ENCODE measurements at places on chromosomes 7 and 10.

- no peak for DNase-seq
Measured at GRCh38 chr7:44634187-44634838, 27.9 kb downstream of the OGDH start.

DNA sequence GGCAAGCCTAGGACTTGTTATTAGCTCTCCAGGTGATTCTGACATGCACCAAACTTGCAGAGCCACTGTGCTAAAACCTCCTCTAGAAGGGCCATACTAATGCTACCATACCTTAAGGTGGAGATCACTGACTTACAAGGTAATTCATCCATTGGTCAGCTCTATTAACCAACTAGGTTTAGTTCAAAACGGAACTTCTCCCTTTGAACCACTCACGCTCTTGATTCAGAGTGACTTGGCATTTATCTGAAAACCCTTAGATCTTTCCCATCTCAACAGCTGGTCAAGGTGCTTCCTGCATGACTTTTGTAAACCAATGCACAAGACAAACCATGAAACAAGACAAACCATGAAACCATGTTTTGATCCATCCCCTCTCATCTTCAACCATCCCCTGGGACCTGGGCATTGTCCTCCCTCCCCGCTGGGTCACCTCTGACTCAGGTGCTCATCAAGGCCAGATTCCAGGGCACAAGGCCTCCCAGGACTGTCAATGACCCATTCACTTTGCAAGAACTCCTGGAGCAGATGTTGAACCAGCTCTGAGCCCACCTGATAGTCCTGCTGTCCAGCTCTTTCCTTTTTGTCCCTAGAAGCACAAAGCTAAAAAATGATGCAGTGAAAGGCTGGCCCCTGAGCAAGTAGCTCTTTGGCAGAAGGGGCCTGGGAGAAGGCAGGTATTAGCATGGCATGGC is 18.8 kb downstream of the IMPDH1 start:
- DNase-seq, result no peak

DNA sequence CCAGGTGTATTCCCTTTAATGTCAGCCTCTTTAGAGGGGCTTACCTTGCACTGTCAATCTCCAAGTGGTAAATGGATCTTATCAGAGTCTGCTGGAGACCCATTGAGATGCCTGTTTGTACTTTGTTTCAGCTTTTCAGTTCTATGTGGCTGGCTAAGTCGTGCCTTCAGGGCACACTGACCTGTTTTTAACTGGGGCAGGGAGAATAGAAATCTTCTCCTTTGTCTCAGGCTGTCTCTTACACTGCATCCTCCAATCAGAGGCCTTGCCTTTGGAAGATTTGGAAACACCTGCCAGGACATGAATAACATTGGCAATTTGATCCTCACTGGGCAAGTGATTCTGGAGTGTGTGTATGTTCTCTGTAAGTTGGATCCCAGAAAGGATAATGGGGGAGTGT is 65.0 kb downstream of the POU6F2 start:
- no peak for DNase-seq

DNA sequence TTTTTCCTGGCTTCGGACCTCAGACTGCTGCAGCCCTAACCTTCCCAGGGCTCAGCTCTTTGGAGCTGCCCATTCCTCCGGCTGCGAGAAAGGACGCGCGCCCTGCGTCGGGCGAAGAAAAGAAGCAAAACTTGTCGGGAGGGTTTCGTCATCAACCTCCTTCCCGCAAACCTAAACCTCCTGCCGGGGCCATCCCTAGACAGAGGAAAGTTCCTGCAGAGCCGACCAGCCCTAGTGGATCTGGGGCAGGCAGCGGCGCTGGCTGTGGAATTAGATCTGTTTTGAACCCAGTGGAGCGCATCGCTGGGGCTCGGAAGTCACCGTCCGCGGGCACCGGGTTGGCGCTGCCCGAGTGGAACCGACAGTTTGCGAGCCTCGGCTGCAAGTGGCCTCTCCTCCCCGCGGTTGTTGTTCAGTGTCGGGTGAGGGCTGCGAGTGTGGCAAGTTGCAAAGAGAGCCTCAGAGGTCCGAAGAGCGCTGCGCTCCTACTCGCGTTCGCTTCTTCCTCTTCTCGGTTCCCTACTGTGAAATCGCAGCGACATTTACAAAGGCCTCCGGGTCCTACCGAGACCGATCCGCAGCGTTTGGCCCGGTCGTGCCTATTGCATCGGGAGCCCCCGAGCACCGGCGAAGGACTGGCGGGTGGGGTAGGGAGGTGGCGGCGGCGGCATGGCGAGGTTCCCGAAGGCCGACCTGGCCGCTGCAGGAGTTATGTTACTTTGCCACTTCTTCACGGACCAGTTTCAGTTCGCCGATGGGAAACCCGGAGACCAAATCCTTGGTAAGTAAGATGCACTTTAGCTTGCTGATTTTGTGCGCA is at the start of gene PLXDC2:
PLXDC2 (plus strand) TSS at position 22 of the 820 bp plus-strand sequence.
- no peak for DNase-seq

DNA sequence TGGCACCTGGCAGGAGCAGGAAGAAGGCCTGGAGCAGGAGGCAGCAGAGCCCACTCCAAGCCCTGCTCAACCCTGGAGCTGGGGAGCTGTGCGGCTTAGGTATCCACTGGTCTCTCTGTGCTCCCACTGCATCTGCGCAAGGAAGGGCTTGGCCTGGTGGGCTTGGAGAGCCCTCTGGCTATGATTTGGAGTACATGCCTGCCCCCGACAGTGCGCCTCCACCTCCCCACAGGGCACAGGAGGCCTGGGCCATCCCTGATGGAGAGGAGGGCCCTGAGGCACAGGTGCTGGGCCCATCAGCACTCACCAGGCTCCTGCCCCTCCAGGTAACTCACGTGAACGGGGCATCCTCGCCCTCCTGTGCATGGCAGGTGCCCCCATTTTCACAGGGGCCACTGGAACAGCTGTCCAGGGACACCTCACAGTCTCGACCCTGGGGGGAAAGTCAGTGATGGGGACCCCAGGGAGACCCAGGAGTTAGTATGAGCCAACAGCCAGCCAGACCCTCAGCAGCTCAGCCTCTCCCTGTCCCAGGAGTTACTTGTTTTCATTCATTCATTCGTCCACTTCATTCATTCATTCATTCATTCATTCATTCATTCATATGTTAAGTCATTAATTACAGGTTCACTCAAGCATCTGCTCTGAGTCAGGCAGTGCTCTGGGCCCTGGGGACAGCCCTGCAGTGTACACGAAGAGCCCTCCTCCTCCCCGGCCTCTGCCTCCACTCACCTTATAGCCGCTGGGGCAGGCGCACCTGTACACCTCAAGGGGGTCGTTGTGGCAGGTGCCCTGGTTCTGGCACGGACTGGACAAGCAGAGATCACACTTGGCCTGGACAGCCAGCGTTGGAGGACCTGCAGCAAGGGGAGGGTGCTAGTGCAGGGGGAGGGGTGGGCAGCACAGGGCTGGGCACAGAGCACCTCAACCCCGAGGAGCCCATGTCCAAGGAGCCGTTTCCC is 167.2 kb downstream of the SLIT1 start:
- no peak for DNase-seq

DNA sequence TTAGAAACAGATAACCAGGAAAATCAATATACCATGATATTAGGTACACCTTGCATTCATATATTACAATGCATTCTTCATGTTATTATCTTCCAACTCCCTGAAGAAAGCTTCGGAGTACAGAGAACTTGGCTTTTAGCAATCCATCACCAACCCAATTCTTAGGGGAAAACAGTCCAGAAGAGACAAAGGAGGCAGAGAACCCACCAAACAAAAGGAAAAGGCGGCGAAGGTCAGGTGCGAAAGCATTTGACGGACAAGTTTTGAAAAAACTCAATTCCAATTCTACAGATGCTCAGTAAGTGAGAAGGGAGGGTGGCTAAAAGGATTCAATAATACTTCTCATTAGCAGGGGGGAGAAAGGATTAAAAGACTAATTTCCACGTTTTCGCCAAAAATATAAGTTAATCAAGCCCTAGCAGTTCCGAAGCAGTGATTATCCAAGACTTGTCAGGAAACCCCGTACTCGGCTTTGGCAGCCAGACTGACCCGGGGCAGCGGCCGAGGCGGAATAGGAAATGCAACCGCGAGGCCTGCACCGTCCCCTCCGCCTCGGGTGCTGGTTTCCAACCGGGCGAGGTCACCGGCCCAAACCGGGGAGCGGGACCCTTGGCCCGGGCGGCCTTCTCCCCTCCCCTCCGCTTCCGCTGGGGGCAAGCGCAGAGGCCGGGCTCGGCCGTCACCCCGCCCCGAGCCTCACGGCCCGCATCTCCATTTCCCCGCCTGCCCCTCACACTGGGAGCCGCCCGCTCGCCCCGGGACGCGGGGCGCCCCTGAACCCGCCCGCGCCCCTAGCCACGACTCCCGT is 747 bp downstream of the GDI2 start:
- peak; percentile 38 for DNase-seq

GRCh38 chr7:47080816-47081215 is 501.1 kb downstream of the TNS3 start:
- DNase-seq, result no peak

- DNase-seq, result no peak
Measured at GRCh38 chr10:104323760-104324201, 14.5 kb downstream of the ITPRIP start.

- no peak for DNase-seq
Measured at GRCh38 chr10:120543291-120543690, 86.3 kb downstream of the PLPP4 start.

- DNase-seq, result no peak
Measured at GRCh38 chr10:4561296-4561695, 264.7 kb upstream of the AKR1E2 start.

- DNase-seq, result no peak
Measured at GRCh38 chr7:85805656-85806055, 618.8 kb upstream of the SEMA3D start.

DNA sequence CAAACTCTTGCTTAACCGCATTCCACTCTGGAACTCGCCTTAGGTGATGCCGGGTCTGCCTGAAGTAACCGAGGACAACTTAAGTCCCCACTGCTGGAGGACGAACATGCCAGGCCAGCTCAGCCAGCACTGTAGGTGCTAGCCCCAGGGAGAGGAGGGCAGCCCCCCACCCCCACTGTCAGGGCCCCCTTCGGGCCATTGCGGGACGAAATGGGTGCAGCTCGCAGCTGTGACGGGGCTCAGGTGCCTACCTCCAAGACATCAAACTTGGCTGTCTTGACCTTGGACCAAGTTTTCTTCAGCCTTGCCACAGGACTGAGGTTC is 60.4 kb downstream of the CSGALNACT2 start:
- no peak for DNase-seq

DNA sequence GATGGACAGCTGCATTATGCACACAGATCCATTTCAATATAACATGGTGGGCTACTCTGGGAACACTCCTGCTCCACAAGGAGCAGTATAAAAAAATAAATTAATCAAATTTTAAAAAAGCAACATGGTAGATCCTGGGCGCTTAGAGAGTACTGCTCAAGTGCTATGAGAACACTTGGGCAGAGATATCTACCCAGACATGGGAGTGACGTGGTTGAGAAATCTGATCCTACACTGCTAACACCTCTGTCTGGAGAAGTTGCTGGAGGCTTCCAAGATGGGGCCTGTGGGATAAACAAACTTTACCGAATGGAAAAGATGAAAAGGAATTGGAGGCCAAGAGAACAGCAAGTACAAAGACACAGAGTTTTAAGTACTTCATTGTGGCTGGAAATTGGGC is 9.0 kb downstream of the NSMCE4A start:
- no peak for DNase-seq

GRCh38 chr10:123148414-123149161 is 652 bp downstream of the HMX2 start:
- no peak for DNase-seq

DNA sequence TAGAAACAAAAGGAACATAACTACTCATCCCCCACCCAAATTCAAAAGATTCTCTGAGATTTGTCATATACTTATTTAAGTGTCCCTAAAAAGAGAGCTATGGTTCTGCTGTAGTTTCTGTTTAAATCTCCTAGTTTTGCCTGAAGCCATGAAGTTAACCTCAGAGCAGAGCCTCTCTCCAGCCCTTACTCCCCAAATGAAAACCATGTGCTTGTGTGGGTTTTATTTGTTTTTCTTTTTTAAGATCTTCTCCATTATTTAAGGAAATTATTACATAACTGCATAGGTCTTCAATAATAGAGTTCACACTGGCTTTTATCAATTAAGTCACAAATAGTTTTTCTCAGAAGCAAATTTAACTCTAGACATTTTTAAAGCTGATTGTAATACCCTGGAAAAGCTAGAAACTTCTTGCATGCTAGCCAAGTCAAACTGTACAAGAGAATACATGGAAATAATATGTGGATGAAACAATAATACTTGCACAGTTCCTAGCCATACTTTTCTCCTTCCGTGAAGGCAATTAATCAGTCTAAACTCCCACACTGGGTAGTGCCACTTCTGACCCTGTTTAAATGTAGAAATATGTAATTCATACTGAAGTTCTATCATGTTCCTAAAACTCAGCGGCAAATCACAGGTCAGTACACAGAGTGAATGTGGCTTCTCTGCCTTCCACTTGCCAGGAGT is 579.7 kb downstream of the SUGCT start:
- no peak for DNase-seq

GRCh38 chr10:114279901-114280644 is 41.0 kb downstream of the VWA2 start:
- DNase-seq, result no peak

DNA sequence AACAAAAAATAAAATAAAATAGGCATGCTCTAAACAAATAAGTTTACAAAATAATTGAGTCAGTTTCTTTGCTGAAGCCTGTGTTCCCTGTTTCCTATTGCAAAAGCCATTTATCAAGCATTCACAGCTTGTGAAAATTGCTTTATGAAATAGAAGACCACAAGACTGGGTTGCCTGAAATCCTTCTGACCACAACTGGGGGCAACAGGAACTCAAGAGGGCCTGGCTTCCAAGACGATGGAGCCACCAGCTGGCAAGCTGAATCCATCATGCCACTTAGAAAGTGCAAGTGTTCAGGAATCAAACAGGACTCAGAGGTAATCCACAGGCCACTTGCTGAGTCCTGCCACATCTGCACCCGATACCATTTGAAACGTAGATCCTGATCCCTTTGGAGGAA is 752 bp upstream of the ABCA13 start:
- DNase-seq, result no peak

GRCh38 chr7:155845226-155845625 is 33.0 kb upstream of the SHH start:
- no peak for DNase-seq

GRCh38 chr7:4154882-4155535 is 527.1 kb upstream of the FOXK1 start:
- DNase-seq, result no peak

DNA sequence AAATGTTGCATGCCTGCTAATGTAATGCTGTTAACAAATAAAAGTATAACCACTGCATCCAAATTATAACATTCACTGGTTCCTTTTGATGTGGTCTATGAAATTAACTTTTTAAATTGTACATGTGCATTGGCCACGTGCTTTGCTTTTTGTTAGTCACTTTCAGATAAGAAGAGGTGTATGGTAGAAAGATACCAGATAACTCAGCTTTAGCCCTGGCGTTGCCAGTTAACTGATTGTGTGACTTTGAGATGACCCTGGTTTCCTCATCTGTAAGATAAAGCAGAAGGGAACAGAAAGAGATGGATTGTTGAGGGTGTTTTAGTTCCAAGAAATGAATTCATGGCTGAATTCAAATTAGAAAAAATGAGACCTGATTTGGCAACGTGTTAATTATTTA is 1.9 kb upstream of the TRDMT1 start:
- DNase-seq, result no peak

- DNase-seq, result no peak
Measured at GRCh38 chr10:11237571-11237970, 219.9 kb downstream of the CELF2 start.

GRCh38 chr7:30594540-30595435 is at the start of gene GARS1:
Gene GARS1 (plus strand): TSS chr7:30594878. CDS start chr7:30594922, 44 bp downstream.
- peak; percentile 88 for DNase-seq

GRCh38 chr7:2837496-2837895 is 6.6 kb downstream of the GNA12 start:
- no peak for DNase-seq

GRCh38 chr7:50209461-50210135 is 94.9 kb upstream of the IKZF1 start:
- DNase-seq, result peak; percentile 46
